ENCODE measurements at places on chromosomes 11 and 22.
A peak's percentile ranks its signal among the peaks of the same experiment; 100 is the strongest.

- DNase-seq = no peak
These were observed 6.4 kb downstream of the UNC93B1 start for GRCh38 chr11:67997475-67997921.

- no peak for DNase-seq
These were observed 745 bp upstream of the ZBTB44 start for GRCh38 chr11:130315354-130315970.

DNA sequence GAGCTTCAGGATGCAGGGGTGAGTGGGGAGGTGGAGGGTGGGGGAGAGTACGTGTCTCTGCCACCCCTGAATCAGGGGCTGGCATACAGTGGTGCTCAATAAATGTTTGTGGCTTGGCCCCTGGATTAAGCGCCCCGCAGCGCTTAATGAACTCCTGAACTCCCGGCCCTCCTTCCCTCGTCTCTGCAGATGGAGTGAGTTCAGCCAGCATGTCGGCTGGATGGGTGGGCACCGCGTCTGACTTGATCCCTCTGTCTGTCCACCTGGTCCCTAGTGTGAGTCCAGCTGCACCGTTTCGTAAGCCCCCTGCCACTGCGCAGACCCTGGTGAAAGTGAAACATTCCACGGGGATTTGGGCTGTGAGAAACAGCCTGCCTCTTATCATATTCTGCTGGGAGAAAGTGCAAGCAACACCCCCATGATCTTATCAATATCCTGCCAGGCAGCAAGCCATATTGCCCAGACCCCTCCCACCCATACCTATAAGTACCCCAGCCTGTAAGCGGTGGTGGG lies 12.0 kb upstream of the MRGPRD start:
- no peak for DNase-seq

DNA sequence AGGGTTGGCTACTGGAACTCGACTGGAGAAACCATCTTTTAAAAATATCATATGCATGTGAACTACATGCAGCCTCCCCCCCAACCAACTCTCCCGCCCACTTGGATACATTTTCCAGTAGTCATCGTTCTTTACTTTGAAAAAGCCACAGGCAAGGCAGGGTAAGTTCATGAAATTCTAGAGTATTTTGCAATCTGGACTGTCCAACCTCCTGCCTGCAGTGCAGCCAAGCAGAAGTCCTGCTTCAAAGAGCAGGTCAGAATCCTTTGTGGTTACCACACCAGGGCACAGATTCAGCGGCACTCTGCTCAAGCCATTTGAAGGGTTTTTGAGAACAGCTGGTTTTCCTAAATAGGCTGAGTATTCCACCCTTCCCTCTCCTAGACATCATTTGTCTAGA lies 12.1 kb downstream of the ELF5 start:
- peak; percentile 11 for DNase-seq

GRCh38 chr11:82733444-82734119 lies at the start of gene FAM181B:
FAM181B (minus strand) TSS chr11:82733864; CDS start chr11:82733729, 135 bp downstream.
- no peak for DNase-seq

DNA sequence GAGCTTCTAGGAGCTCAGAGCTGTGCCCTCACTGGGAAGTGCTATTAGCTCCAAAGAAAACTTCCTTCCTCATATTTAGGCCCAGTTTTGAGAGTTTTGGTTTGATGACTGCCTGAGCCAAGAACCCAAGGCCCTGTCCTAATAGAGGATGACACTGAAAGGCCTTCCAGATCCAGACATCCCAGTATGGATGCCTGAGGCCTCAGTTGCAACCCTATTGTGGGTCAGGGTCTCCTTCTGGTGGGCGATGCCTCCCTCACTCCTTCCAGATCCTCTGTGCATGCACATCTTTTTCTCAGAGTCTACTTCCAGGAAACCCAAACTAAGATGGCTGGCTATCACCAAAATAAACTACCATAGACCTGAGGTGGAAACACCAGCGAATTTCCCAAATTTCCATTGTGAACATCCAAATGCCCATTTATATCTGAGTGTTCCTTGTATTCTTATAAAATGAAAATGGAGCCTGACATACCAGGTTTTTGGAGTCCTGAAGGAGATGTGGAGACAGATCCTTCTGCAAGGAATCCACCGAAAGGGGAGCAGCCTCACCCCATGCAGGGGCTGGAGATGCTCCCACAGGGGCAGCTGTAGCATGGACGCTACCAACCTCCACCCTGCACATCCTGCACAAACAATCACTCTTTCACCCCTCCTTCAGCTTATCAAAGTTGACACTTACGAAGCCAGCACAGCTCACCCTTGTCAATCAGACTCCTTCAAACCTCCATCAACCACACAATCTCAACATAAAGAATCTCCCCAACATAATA lies 61.1 kb downstream of the GGTLC2 start:
- no peak for DNase-seq

GRCh38 chr22:39467390-39467895 lies 10.6 kb downstream of the MGAT3 start:
- no peak for DNase-seq

DNA sequence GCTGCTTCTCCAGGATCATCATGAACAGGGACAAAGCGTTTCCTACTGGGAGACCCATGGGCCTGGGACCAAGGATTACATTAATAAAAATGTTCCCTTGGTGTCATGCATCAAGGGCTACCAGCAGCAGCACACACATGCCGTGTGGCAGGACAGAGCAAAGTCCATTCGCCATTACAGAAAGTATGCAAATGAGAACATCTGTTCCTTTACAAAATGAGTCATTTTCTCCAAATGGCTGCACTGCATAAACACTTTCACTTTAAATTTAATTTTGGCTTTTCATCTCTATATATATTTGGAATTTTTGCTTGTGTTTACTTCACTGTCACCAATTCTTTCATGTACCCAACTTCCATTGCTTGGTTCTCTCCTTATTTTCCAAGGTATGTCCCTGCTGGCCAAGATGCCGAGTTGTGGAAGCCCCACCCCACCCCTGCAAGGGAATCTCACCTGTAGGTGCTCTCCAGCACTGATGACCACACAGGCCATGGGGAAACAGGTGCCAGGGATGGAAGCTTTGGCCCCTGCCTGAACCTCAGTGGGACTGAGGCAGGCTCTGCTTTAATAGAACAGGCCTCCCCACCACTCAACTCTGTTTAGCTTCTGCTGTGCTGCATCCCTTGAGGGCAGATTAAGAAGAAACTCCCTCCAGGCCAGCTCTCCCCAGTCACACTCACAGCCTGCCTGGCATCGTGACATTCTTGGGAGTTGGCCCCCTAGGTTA lies 15.6 kb upstream of the GNAZ start:
- DNase-seq = no peak

- DNase-seq = no peak
These were observed at the start of gene C11orf97 for GRCh38 chr11:94511932-94512781. C11orf97 (plus strand) TSS chr11:94512461; CDS start chr11:94512529, 68 bp downstream.
